ENCODE measurements at places on chromosomes 1 and 21.

DNA sequence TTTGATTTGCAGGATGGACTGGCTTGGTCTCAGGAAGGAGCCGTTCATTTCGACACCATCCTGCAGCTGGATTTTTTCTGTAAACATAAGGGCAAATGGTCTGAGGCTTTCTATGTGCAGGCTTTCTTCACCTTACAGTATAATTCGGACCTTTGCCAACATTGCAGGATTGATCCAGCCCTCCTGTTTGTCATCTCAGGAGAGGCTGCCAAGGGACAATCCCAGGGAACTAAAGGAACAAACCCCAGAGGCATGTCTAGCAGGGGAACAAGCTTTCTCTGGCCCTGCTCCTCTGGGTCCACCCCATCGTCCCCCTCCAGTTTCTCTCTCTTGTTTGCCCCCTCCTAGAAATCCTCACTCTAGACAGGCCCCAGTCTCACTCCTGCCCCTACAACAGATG is 24.8 kb upstream of the GBP6 start:
- no peak for DNase-seq

DNA sequence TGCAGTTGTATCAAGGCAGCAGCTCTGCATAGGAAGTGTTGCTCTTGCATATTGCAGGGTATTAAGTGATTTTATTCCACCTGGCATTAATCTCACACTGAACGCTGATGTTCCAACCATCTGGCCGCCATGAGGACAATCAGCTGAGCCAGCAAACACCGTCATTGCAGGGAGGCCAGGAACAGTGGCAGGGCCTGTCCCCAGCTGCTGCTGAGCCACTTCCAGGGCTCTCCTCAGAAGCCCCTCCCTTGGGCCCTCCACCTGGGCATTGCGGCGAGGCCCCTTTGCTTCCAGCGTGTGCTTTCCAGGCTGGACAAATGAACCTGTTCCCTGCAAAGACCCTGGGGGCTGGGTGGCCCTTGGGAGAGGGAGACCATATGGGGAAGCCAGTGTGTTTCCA is 171.6 kb upstream of the C1orf174 start:
- no peak for DNase-seq

DNA sequence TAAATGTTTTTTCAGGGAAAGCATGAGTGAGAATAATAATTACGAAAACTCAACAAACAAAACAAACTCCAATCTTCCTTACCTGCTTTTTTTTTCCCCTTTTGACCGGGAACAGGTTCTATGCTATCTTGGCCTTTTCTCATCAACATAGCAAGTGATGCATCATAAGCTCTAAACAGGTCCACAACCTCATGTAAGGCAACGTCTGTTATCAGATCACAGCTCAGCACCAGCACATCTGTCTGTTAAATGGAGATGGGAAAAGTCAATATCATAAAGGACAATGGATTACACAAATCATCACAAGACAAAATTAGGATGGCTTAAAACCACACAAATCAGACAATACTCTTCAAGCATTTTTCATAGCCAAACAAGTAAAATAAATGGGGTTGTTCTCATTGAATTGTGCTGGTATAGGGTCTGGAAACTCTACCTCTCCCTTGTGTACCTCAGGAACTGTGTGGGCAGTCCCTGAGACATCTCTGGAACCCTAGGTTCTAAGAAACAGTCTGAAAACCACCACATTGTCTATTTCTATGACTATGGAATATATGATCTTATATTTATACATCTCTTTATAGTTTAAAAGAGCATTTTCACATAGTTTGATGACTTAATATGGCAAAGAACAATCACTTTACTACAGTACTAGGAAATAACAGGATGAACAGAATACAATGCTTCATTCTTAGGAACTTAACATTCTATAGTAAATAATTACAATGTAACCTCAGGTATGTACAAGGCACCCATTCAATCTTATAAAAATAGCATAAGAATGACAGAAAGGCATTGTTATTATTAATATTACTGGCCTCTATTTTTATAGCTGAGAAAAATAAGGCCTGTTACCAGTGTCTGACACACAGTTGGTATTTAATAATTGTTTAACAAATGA is 44.7 kb downstream of the EIF2B3 start:
- DNase-seq = peak; percentile 4

GRCh38 chr1:154951901-154952657 is 3.8 kb downstream of the PBXIP1 start:
- DNase-seq = peak; percentile 47

Measured in activated CD4-positive, alpha-beta T cell treated with anti-CD3 and anti-CD28 coated beads, Interleukin-10, Interleukin-2, amounts not matched to agents 100 ng/mL and 50 ng/mL, durations not matched to agents 16 hours and 8 hours (primary cell).